Cerebellar cortex (tissue), 1 donor: ENCODE measurements at places on chromosomes 1 and 21.

GRCh38 chr1:3545363-3546047, 65.8 kb downstream of the MEGF6 start:
- DNase-seq, result no peak

DNA sequence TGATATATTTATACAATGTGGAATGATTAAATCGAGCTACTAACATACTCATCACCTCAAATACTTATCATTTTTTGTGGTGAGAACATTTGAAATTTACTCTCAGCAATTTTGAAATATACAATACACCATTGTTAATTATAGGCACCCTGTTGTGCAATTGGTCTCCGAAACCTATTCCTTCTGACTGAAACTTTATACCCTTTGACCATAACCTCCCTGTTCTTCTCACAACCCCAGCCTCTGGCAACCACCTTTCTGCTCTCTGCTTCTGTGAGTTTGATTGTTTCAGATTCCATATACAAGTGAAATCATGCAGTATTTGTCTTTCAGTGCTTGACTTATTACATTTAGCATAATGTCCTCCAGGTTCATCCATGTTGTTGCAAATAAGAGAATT, 49.5 kb downstream of the SETD4 start:
- no peak for DNase-seq

DNA sequence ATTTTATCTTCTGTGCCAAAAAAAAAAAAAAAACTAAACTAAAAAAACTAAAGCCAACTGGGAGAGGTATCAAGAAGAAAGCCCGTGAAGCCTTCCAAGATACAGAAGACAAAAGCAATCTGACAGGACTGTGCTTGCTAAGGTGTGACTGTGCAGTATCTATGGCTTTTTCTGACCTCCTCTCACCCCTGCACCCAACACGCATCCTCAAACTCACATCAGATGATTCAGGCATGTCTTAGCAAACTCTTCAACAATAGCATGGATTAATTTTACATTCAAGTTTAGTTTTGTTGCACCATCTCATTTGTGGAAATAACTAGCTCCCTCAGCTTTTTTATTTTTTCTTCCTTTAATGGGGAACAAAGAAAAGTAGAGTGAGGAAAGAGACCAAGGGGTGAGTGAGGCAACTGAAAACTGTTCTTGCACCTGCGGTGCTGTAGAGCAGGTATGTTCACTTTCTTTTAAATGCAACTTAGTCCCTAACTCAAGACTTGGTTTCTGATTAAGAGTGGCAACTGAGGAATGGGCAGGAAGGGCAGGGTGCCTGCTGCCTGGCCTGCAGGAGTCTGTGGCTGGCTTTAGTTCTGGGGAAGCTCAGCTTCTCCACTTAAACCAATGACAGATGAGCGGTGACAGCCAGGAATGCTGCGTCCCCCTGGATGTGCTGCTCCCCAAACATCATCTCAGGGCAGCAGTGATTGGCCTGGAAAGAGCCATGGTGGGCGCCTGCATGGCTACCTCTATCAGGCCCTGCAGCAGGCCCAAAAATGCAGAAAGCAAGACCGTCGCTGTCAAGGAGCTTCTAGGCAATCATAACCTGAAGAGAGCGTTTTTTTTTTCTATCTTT, 71.3 kb upstream of the LRRC8B start:
- no peak for DNase-seq

DNA sequence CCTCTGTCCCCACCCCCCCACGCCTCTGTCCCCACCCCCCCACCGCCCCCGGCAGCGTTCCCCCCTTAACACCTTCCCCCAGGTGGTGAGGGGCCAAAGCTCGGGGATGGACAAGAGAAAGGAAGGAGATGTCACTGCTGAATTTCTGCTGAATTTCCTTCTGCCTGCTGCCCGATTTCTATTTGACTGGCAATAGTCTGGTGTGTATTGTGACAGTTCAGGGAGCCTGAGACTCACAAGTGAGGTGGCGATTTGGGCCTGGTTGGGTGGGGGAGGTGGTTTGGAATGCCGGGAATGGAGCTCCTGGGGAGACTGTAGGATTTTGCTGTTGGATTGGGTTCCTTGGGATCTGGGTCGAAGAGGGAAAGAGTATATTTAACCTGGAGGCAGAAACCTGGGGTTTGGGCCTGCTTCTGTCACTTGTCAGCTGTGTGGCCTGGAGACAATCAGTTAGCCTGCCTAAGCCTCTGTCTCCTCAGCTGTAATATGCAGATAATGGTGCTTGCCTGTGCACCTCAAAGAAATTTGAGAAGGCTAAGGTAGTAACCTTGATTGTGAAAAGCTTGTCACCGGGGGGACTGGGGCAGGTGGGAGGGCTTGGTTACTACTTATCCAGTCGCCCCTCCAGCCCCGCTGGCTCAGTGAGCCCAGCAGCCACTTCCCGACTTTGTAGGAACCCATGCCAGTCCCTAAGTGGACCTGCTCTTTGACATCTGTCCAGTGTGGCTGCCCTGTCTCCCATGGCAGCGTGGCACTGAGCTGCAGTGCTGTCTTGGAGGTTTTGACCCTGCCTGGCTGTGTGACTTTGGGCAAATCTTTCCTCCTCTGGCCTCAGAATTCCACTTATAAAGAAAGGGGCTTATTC, 7.7 kb upstream of the LMNA start:
- peak; percentile 71 for DNase-seq

DNA sequence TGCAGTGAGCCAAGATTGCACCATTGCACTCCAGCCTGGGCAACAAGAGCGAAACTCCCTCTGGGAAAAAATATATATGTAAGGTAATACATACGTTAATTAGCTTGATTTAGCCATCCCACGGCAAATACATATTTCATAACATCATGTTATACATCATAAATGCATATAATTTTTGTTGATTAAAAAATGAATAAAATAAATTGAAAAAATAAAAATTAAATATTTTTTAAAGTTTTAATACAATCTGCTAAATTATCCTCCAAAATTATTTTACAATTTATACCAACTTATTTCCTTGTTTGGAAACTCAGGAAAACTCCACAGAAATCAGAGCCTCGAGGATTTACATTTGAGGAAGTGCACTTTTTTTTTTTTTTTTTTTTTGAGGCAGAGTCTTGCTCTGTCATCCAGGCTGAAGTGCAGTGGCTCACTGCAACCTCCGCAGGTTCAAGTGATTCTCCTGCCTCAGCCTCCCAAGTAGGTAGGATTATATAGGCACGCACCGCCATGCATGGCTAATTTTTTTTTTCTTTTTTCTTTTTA, 12.6 kb upstream of the IPO9 start:
- DNase-seq, result no peak

- no peak for DNase-seq
Measured at GRCh38 chr1:40332695-40333094, 15.6 kb upstream of the COL9A2 start.

DNA sequence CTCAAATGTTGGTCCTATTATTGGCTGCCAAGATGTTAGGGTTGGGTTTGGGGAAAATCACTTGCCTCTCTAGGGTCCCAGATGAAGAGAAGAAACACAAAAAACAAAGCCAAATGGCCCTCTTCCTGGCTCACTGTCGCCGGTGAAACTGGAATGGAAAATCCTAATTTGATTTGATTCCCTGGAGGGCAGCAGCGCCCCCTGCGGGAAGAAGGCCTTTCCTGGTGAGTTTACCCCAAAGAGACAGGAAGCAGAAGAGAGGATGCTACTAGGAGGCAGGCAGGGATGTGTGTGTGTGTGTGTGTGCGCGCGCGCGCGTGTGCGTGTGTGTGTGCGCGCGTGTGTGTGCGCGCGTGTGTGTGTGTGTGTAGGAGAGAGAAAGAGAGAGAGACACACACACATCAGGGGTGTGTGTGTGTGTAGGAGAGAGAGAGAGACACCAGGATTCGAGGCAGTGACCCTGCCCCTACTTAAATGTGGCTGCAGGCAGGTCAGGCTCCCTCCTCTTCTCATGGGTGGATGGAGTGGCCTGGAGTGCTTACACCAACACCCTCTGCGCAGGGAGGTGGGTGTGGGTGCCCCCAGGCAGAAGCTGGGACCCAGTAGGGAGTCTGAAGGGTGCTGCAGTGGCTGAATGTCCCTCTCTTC, 3.1 kb upstream of the SELENON start:
- DNase-seq, result peak; percentile 83

GRCh38 chr1:180670681-180671080, 38.9 kb downstream of the XPR1 start:
- no peak for DNase-seq

GRCh38 chr21:34989337-34990151, 59.6 kb downstream of the RUNX1 start:
- no peak for DNase-seq

DNA sequence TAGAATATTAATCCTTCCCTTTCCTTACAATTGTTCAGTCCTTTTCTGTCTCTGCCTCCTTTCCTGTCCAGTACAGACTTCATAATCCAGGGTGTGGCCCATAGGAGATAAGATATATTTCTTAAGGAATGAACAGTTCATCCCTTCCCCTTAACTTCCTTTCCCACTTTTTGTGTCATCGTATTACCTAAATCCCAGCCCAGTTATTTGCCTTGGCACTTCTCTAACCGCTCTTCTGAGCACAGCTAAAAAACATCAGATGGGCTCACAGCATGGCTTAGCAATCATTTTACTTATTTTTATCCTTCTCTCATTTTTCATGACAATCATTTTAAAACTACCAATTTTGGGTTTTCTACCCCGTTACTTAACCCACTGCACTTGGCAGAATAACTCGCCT, 39.6 kb downstream of the F3 start:
- peak; percentile 41 for DNase-seq

DNA sequence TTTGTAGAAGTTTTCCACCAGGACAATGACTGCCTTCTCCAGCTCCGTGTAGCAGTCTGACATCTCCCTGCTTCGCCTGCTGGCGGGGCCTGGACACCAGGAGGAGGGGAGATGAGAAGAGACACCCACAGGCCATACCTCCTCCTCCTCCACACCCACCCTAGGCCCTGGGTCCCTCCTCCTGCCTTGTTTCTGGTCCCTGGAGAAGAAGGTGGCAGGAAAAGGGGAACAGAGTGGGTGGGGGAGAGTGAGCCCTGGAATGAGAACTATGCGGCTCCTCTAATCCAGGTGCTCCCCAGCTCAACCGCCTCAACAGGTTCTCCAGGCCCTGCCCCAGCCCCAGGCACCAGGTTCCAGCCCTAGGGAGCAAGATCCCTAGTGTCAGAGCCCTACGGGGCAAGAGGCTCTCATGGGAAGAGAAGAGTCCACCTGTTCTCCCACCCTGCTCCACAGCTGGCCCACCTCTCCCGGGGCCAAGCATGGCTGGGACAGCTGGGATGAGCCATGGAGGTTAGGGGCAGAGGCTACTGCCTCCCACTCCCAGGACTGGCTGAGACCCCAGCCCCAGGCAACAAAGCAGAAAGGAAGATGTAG, 4.8 kb downstream of the S100A16 start:
- no peak for DNase-seq

GRCh38 chr1:91124989-91125417, 103.2 kb upstream of the ZNF644 start:
- no peak for DNase-seq

GRCh38 chr1:216686860-216687766, 36.1 kb downstream of the ESRRG start:
- DNase-seq, result peak; percentile 18

- no peak for DNase-seq
Measured at GRCh38 chr1:49208712-49209111, 432.0 kb upstream of the BEND5 start.
